ENCODE measurements at places on chromosomes 13 and 19. TPM values are rescaled to one million over a fixed set of nuclear protein-coding genes. Genes with fewer than 3 reads are reported as not detected.

The PNMA8A gene
- 58.5 TPM for total RNA-seq

- DNase-seq, result peak; percentile 30
Measured at GRCh38 chr19:2523630-2524311, 47.8 kb downstream of the GADD45B start.

GRCh38 chr19:1773184-1773583, 19.9 kb downstream of the ONECUT3 start:
- DNase-seq, result no peak

DNA sequence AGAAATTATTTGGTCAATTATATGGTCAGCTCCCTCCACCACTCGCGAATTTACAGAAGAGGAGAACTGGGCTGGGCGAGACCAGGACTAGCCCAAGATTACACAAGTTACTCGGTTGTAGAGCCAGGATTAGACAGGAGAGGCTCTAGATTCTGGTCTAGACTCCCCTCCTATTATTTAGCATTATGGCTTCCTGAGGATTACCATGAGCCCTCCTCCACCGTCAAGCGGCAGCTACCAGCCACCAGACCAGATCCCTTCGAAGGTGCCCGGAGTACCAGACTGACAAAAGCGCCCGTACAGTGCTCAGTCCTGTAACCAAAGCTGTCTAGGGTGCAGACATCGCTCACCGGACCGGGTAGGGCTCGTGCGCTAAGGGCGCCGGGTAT, 497 bp upstream of the MLNR start:
- no peak for DNase-seq

- DNase-seq, result no peak
Measured at GRCh38 chr19:4292515-4292914, 9.7 kb downstream of the TMIGD2 start.

DNA sequence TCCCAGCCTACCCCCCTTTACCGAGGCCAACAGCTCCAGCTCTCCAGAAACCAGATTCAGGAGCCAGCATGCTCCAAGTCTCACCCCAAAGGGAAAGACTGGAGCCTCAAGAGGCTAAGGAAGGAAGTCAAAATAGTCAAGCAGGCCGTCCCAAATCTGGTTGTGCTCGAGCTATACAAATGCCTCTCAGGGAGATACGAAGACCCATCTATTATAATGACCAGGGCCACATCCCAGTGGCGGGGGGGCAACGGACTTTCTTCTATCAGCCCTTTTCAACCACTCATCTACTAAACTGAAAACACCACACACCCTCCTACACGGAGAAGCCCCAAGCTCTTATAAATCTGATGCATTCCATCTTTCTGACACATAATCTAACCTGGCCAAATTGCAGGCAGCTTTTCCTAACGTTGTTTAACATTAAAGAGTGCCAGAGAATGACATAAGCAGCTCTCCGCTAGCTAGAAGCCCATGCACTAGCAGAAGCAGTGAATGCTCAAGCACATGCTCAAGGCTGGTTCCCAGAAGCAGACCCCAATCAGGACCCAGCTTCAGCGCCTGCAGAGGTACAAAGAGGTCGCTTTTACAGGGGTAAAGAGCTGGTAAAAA, 104.6 kb upstream of the ZNF98 start:
- no peak for DNase-seq

DNA sequence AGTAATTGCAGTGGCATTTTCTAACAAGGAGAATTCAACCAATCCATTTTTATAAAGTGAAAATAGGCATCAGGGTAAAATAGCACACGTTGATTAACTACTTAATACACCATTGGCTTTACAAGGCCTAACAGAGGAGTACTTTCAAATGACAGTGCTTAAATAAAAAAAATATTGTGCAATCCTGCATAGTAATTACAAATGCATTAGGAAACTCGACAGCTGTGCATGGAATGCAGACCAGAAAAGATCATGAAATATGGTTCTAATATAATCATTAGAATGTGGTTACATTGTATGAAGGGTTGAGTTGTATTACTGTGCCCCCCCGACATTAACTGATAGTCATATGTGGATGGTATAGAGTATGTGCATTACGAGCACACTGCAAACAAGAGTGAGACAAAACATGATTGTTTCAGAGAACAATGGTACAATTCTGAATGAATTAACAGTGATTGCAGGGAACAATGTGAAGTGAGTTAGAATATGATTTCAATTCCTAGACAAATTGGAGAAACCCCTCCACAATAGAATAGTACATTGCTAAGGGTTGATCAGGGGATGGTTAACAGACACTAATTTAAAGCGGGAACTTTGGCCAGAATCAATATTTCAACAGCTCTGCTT, 270.6 kb downstream of the GPC5 start:
- no peak for DNase-seq

DNA sequence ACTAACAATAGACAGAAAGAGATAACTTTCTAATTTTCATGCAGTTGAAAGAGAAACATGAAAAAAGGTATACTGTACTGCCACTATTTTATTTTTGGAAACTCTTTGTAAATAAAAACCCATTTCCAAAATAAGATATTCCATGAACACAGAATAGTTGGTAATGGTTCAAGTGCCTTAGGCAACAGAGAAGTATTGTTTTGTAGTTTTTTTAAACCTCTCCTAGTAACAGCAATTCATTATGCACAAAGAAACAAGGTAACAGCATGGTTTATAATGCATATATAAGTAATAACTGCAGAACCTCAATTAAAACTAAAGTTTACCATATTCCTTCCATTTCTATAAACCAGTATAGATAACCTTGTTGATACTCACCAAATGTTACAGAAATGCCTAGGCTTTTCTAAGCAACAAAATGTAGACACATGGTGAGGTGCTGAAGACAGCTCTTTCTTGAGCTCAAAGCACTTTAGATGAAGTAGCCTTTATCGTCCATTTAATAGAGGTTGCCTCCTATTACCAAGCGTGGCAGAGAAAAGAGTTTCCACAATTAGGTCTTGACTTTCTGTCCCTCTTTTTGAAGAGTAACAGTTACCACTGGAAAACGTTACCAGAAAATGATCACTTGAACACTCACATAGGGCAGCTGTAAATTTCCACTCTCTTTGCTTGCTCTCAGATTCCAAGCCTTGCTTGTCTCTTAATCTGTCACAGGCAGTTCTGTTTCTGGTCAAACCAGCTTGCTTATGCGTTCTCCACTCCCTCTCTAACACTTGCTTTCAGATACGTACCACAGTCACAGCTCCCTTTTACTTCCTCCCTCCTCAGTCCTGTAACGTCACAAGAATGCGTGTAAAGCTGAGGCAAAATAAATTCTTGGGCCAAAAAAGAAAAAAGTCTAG, 42.9 kb downstream of the CAB39L start:
- peak; percentile 7 for DNase-seq

GRCh38 chr13:108947551-108948030, 318.2 kb downstream of the MYO16 start:
- no peak for DNase-seq

The VRK3 gene
- total RNA-seq, result 18.4 TPM

The SLC5A5 gene
- 1.9 TPM for total RNA-seq

DNA sequence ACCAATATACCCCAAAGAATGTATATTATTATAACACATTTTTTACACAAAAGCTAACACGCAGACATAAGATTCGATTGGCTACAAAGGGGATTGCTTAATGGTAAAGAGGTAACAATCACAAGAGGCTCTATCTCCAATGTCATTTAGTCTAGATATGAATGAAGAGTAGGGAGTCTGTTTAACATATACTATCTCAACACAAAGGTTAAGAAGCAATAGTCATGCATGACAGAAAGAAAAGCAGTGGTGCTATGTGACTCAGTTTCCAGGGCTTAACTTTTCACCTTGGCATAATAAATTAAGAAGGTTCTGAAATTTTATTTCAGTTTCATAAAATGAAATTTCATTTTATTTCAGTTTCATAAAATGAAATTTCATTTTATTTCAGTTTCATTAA, 33.3 kb downstream of the UFM1 start:
- no peak for DNase-seq

The FGF14 gene
- total RNA-seq, result 69.1 TPM

DNA sequence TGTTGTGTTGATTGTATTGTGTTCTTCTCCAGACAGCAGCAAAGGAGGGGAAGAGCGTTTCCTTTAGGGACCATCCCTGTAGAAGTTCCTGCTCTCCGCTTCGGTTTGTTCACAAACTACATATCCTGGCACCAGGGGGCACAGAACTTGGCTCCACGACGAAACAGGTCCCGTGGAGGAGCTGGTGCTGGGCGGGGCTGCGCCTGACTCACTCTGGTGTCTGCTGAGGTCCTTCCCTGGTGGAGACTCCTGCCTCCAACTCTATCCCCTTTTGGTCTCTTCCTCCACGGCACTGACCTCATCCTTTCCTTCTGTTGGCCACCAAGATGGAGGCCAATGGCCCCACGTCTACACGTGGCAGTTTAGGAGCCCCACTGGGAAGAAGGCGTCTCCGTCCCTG, 14.7 kb downstream of the TMPRSS9 start:
- DNase-seq, result no peak

- no peak for DNase-seq
Measured at GRCh38 chr13:35530581-35530980, 54.1 kb upstream of the MAB21L1 start.

- no peak for DNase-seq
Measured at GRCh38 chr19:29603308-29603707, 2.8 kb upstream of the POP4 start.

The NTF4 gene
- total RNA-seq, result not detected

DNA sequence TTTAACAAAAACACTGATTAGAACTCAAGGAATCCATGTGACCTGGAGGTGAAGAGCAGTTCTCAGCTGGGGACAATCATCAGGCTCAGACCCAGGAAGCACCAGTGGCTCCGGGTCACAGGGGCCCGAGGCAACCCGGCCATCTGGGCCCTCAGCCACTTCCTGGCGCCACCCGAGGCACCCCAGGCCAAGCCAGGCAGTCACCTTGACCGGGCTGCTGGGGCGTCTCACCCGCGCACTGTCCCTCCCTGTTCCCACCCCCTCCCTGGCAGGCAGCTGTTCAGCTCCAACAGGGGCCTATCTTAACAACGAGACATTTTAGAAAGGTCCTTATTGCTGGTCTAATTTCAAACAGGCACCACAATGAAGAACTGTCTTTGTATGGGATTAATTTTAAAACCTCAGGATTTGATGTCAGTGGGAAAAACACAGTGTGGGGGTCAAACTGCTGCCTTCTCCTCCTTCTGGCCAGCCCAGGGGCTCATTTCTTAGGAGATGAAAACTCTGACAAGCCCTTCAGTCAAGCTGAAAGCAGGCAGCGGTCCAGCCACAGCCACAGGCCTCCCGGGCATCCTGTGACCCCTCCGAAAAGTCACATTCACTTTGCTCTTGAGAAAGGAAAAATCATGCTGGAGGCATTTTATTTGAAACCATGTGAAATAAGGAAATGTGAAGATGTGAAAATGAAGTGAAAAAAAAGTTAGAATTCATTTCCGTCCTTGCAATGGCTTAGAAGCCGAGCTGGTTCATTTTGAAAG, 83.3 kb downstream of the KCTD15 start:
- DNase-seq, result no peak

The FFAR2 gene
- total RNA-seq, result 0.16 TPM

GRCh38 chr13:79226938-79227337, 179.1 kb downstream of the RBM26 start:
- no peak for DNase-seq

DNA sequence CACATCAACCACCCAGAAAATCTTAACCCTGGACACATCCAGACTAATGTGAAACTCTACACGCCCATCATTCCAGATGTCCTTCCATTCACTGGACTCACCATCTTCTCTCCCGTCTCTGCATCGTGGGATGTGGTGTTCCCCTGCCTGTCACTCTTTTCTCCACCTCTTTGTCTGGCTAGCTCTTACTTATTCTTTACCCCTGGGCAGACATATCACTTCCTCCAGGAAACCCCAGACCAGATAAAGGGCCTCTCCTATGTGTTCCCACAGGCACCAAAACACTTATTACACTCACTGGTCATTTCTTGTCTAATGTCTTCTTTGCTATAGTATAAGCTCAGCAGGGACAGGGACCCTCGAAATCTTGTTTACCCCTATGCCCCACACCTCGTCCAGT, 109.3 kb upstream of the IPO5 start:
- DNase-seq, result no peak

- no peak for DNase-seq
Measured at GRCh38 chr19:46907880-46908279, 47.1 kb downstream of the ARHGAP35 start.

DNA sequence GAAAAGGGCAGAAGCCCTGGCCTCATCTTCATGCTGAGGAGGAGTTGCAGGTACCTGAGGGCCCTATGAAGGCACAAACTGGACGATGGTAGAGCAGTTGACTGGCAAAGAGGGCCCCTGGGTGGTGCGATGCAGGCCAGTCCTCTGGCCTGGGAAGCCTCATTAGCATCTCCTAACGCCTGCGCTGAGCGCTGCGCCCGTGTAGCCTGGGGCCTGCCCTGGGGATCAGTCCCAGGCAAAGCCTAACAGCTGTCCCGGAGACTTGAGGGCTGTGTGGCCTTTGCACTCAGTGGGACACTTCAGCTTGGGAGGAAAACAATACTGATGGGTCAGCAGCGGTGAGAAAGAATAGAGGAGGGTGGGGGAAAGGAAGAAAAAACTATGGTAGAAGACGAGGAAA, 187.7 kb downstream of the RAP2A start:
- no peak for DNase-seq

All from occipital lobe (tissue), 3 donors.